ENCODE measurements at places on chromosomes 16 and 17.

GRCh38 chr16:30407102-30407803 is at the start of gene ZNF771:
Gene ZNF771 (plus strand): TSS chr16:30407606. CDS start chr16:30408054, 448 bp downstream.
- peak; percentile 93 for DNase-seq

GRCh38 chr16:22030087-22030812 is 22.3 kb downstream of the MOSMO start:
- no peak for DNase-seq

GRCh38 chr17:34261568-34262337 is 6.7 kb downstream of the CCL2 start:
- DNase-seq: no peak

- no peak for DNase-seq
These were observed 392.5 kb downstream of the HS3ST3B1 start for GRCh38 chr17:14693382-14693781.

GRCh38 chr17:67290711-67291291 is 45.8 kb upstream of the HELZ start:
- no peak for DNase-seq

GRCh38 chr16:21222495-21223337 is 10.8 kb upstream of the ANKS4B start:
- DNase-seq: no peak

DNA sequence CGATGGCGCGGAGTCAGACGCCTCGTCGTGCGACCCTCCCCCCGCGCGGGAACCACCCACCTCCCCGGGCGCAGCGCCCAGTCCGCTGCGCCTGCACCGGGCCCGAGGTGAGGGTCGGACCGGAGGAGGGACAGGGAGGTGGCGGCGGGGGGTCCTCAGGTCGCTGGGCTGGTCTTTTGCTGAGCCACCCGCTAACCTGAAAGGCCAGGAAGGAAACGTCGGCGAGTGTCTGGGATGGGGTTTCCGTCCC is 4.9 kb downstream of the TBX2 start:
- DNase-seq: no peak

GRCh38 chr16:30350134-30350871 is 4.8 kb downstream of the CD2BP2 start:
- no peak for DNase-seq

GRCh38 chr16:3106205-3106928 is 6.0 kb upstream of the ZNF205 start:
- peak; percentile 91 for DNase-seq

DNA sequence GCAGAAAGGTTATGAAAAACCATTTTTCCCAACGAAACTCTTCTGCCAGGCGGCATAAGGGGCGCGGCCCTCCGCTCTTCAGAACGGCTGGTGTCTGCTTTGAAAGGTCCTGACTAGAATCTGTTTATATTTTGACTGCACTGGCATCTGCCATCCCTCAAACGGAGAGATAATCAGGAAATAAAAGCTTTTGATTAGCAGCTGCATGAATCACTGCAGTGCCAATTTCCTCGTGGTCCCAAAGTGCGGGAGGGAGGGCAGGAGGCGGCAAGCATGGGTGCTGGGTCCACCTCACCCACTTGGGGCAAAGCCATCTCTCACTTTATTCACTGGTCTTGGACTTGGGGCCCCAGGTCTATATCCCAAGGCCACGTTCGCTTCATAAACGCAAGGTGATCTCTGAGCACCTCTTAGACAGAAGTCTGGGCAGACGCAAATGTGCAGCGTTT is 49.7 kb downstream of the TBC1D16 start:
- no peak for DNase-seq

- DNase-seq: no peak
These were observed 146.0 kb downstream of the FTO start for GRCh38 chr16:53849994-53850393.
